Tongue (tissue), 3 donors: ENCODE measurements at places on chromosomes 1 and 21.
A peak's percentile ranks its signal among the peaks of the same experiment; 100 is the strongest.

- no peak for DNase-seq
Observed at GRCh38 chr1:106755682-106756406, 300.6 kb upstream of the PRMT6 start.

DNA sequence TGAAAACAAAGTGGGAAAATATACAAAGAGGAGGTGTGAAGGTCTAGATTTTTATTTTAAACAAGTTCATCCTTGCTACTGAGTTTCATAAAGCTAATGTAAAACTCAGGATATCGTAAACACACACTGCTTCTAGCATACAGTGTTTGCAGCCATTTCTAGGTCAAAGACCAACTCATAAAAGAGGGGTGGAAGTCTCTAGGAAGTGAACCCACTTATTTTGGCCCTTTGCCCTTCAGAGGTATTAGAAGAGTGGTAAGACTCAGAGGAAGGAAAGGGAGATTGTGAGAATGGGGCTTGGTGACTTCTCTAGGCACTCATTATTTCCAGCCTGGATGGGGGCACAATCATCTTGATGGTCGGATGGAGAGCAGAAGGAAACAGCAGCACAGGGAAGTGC is 91.2 kb downstream of the TNFSF18 start:
- DNase-seq, result no peak

- DNase-seq, result peak; percentile 75
Observed at GRCh38 chr21:25708467-25709065, 26.1 kb downstream of the ATP5PF start.

- peak; percentile 44 for DNase-seq
Observed at GRCh38 chr1:35708441-35708921, 10.2 kb downstream of the C1orf216 start.

DNA sequence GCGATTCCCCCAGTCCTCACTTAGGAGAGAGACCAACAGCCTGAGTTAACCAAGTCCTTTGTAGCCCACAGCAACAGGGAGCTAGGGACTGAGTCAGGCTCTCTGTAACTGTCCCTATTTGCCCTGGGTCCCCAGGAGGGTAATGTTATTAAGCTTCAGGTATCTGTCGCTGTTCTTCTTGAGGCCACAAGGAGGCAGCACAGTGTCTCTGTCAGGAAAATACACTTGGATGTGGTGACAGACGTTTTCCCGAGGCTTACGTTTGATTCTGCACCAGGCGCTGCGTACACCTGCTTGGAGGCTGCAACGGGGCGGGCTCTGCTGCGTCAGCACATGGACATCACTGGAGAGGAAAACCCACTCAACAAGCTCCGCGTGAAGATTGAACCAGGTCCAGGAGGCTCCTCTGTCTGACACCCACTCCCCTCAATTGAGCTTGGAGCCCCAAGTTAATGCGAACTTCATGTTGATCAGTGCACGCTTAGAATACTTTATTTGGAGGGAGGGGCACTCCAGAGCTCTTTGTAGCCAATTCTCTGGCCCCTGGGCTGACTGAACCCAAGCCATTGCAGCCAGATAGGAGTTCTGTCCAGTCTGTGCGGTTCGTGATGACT is 10.7 kb upstream of the ELF3 start:
- peak; percentile 65 for DNase-seq

GRCh38 chr1:112296908-112297307 is 99.1 kb upstream of the CTTNBP2NL start:
- DNase-seq, result no peak
